ENCODE measurements at places on chromosomes 2 and 18.

DNA sequence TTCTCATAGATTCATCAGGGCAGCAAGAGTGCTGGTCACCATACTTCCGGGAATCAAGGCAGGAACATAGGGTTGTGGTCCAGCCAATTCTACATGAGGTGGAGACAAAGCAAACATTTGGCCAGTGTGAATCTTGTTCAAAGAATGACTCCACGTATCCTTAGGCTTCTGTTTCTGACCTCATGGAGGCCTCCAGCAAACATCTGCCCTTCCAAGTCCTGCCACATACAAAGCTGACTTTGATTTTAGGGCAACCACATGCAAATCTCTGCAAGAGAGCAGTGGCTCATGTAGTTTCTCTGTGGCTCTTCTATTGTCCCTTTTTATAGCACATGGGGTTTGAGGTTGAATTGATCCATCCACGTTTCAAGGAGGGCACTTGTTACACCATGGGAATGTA, 132.1 kb upstream of the MMADHC start:
- no peak for DNase-seq

DNA sequence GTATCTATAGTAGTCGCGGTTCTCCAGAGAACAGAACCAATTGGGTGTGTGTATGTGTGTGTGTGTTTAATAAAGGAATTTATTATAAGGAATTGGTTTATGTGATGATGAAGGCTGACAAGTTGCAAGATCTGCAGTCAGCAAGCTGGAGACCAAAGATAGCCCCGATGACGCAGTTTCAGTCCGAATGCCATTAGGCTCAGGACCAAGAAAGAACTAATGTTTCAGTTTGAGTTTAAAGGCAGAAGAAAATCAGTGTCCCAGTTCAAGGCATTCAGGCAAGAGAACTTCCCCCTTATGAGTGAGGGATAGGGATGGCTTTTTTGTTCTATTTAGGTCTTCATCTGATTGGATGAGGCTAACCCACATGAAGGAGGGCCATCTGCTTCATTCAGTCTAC, 221.6 kb downstream of the HNMT start:
- no peak for DNase-seq

GRCh38 chr18:49534846-49535601, 26.8 kb upstream of the LIPG start:
- DNase-seq, result no peak

GRCh38 chr18:59143441-59143840, 3.8 kb downstream of the SEC11C start:
- DNase-seq, result no peak

GRCh38 chr18:51162617-51163016, 34.9 kb downstream of the MEX3C start:
- no peak for DNase-seq

DNA sequence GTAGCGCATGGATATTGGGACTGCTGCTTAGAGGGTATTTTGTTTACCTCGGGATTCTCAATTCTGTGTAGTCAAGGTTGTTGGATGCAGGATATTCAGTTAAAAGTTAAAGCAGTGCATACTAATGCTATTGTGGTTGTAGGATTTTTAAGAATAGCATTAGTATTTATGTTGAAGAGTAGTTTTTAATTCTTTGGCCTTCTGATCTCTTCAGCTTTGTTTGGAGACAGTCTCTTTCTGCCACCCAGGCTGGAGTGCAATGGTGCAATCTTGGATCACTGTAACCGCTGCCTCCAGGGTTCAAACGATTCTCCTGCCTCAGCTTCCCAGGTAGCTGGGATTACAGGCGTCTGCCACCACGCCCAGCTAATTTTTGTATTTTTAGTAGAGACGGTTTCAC, 1.5 kb downstream of the RHBDD1 start:
- DNase-seq, result no peak

DNA sequence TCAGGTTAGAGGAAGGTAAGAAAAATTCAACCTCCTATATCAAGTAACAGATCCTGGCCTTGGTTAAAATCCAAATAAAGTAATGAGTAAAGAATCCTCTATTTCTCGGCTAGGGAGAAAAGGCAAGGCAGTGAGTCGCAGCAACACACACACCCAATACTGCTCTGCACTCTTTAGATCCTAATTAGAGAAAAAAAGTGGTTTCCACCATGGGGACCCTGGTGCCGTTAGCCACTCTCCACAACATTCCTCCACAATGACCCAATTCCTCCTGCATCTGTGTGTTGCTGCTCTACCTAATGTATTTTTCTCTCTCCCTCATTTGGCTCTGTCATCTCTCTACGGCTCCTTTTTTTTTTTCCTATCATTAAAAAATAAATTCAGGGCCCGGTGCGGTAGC, 462.7 kb downstream of the METTL4 start:
- peak; percentile 84 for DNase-seq

GRCh38 chr2:179260224-179260623, 4.4 kb downstream of the SESTD1 start:
- no peak for DNase-seq

- DNase-seq, result no peak
These were observed 86.6 kb downstream of the SS18 start for GRCh38 chr18:26003817-26004216.

DNA sequence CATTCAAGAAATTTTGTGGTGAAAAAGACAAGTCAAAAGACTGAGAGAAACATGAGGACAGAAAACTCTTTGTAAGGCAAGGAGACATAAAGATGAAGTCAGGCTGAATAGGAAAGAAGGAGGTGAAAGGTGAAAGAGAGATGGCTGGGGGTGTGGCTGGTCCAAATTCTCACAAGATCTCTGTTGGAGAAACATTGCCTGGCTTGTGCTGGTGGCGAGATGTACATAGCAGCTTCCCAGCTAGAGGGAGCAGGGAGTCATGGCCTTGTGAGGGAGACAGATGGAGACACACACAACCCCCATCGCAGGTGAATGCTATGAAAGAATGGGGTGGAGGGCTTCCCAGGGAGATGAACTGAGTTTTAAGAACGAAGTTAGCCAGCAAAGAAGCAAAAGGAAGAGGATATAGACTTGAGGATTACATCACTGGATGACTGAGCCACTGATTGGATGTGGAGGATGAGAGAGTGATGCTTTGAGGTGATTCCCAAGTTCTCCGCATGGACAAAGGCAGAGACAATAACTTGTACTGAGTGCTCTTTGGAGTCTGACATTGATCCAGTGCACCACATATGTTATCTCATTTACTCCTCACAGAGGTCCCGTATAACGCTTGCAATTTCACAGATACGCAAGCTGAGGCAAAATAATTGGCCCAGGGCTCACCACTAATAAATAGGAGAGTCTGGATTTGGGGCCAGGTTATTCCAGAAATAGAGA, 3.7 kb upstream of the EMX1 start:
- peak; percentile 72 for DNase-seq

DNA sequence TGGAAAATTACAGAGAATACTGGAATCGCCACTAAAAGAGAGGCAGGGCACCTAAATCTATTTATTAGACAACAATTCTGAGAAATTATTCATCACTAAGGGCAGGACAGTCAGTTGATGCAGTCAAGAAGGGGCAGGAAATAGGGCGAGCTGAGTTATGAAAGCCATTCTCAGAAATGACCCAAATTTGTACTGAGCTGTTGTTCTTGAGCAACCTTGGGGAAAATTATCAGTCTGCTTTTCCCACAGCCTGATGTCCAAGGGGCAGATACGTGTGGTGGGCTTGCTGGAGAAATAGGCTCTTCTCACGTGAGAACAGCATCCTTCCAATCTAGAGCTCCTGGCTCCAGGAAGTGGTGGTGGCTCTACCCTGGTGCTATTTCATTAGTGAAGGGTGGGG, 38.6 kb downstream of the STON1 start:
- DNase-seq, result no peak
